ENCODE measurements at places on chromosomes 1 and 21. TPM values are rescaled to one million over a fixed set of nuclear protein-coding genes. Genes with fewer than 3 reads are reported as not detected.

DNA sequence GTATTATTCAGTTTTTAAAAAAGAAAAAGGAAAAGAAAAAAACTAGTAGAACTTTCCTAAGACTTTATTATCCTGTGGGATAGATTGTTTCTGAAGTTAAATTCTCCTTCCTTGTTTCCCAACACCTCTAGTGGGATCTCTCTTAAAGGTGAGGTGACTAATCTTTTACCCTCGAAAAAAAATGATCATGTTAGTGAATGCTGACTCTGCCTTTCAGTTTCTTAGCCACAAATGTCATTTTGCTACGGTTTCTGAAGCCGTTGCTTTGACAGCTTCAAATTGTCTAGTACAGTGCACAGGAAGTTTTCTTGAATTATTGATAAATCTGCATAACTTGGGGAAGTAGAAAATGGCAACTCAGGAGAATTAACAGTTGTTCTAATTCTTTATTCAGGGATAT is 13.0 kb upstream of the NEK7 start:
- no peak overlapping the region for H3K4me3 ChIP-seq
- H3K4me1 ChIP-seq = peaks cover 3% of the 10 kb centered on the region
- no peaks in the 10 kb centered on the region for H3K27me3 ChIP-seq
- DNase-seq = no peak

- peaks cover 3% of the 10 kb centered on the region for H3K4me1 ChIP-seq
- DNase-seq = no peak
- no peak overlapping the region for H3K27ac ChIP-seq
Observed at GRCh38 chr1:199856216-199856780, 171.2 kb upstream of the NR5A2 start.

DNA sequence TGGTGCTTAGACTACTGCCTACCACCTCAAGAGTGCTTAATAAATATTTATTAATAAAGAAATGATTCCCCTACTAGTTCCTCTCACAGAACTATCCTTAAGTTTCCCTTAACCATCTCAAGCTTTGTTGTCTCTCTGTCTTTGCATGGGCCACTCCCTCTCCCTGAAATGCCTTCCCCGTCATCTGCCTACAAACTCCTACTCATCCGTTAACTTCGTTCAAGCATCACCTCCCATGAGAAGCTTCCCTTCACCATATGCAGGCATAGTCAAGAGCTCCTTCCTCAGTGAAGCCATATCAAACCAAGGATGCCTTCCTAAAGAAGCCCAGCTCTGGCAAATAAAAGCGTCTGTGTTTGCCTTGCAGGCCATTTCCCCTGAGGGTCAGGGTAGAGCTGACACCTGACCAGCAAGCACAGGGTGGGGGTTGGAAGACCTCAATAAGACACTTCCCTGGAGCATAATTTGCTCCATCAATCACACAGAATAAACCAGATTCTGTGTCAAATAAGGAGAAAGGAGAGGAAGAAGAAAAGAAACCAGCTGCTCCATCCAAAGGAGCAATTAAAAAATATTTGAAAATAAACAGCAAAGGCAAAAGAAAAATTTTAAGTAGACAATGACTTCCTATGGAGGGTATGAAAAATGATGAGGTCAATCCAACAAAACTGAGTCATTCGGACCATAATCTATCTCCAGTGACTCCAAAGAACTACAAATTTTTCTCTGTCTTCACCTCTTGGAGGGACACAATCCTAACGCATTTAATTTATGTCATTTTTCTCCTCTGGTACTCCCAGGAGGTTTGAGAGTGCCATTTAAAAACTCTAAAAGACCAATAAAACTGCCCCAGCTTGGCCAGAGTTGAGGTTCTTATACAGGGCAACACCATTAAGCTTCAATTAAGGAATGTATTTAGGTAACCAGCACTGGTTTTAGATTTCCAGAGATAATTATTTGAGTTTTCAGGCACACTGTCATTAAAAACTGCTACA is 303.6 kb downstream of the KCNH1 start:
- H3K4me3 ChIP-seq = no peak overlapping the region
- DNase-seq = no peak
- H3K27me3 ChIP-seq = peaks cover 29% of the 10 kb centered on the region
- H3K27ac ChIP-seq = no peak overlapping the region
- H3K36me3 ChIP-seq = no peaks in the 10 kb centered on the region

The TSSK3 gene
- not detected for total RNA-seq

The CRYBG2 gene
- total RNA-seq = 2.9 TPM

The ARHGEF16 gene
- total RNA-seq = not detected

The SLC2A5 gene
- 0.85 TPM for total RNA-seq
